ENCODE measurements at places on chromosomes 2 and 18. TPM values are rescaled to one million over a fixed set of nuclear protein-coding genes. Genes with fewer than 3 reads are reported as not detected.

DNA sequence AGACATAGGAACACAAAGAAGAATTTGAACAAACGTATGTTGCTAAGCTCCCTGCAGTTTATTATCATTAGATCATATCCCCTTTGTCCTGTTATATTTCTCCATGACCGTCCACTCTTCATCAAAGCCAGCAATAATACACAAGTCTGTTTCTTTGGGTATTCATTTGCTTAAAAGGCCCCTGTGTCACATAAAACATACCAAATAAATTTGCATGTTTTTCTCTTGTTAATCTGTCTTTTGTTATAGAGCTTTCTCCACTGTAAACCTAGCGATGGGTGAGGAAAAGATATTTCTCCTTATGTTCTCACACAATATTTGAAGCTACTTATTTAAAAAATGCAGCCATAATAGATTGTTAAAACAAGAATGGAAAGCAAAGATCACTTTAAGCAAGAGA lies 42.9 kb upstream of the REL start:
- no peak for DNase-seq

DNA sequence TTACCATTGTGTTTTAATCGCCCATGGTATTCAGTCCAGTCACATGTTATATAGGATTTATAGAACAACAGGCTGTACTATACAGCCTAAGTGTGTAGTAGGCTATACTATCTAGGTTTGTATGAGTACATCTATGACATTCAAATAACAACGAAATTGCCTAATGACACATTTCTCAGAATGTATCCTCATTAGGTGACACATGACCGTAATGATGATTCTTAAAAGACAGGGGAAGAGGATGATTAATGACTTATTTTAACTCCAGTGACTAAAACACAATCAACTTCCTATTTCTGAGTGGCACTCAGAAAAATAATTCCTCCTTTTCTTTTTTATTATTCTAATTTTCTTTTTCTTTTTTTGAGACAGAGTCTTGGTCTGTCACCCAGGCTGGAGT lies 63.0 kb upstream of the ACSL3 start:
- no peak for DNase-seq

The FSIP2 gene
- 0.60 TPM for total RNA-seq

GRCh38 chr18:8726281-8726680 lies 20.9 kb downstream of the MTCL1 start:
- no peak for DNase-seq

The SLC19A3 gene
- 29.5 TPM for total RNA-seq

The PGAP1 gene
- 13.3 TPM for total RNA-seq

GRCh38 chr2:96092951-96093350 lies 23.4 kb downstream of the ADRA2B start:
- peak; percentile 4 for DNase-seq

The GTF2A1L gene
- 6.8 TPM for total RNA-seq

- no peak for DNase-seq
Observed at GRCh38 chr2:127575941-127576432, 40.5 kb downstream of the MYO7B start.

GRCh38 chr2:128028668-128029054 lies 802 bp upstream of the SAP130 start:
- no peak for DNase-seq

All from tibial nerve (tissue), 4 donors.